ENCODE measurements at places on chromosomes 11 and 22. TPM values are rescaled to one million over a fixed set of nuclear protein-coding genes. Genes with fewer than 3 reads are reported as not detected.

DNA sequence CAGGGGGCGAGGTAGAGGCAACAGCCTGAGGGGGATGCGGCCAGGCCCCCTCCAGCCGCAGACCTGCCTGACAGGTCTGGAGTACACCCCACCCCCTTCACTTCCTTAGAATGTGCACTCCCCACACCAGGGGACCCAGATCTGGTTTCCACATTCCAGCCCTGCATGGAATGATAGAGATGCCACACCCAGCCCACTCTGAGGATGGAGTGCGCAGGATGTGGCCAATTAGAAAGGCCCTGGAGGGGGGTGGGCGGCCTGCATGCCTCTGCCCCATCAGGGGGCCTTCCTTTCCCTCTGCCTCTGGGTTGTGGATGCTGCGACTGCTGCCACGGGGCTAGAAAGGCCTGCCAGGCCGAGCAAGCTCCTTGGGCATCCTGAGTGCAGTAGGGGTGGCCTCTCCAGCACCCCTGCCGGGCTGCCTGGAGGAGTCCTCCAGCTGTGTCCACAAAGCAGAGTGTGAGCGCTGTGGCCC lies 28.2 kb upstream of the MGAT3 start:
- DNase-seq, result no peak

- DNase-seq, result no peak
These were observed 20.6 kb downstream of the ADM start for GRCh38 chr11:10325277-10326011.

GRCh38 chr11:59767225-59767611 lies 12.0 kb downstream of the STX3 start:
- peak; percentile 52 for DNase-seq

DNA sequence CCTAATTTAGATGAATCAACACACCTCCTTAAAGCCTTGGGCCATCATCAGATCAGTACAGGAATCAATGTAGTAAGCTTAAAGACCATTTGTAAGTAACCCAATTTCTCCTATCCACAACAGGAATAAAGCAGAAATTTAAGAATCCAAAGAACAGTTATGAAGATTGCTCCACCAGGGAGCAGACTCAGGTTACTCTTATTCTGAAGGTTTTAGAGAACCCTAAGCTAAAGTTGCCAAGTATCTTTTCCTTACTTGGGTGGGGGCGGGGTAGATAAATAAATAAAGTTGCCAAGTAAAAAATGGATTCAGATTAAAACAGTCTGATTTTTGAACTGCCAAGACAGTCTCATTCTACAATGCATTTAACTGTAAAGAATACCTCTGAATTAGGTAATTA lies 18.1 kb downstream of the CKAP5 start:
- DNase-seq, result no peak

GRCh38 chr11:117634756-117635603 lies 162.0 kb downstream of the DSCAML1 start:
- DNase-seq, result no peak

DUSP8 gene
- total RNA-seq, result 47.3 TPM

- DNase-seq, result no peak
These were observed 3.2 kb upstream of the GNAZ start for GRCh38 chr22:23067023-23067650.

SLC5A4 gene
- total RNA-seq, result not detected

GRCh38 chr11:61287338-61287977 lies 7.7 kb downstream of the VWCE start:
- DNase-seq, result no peak

SCGB2A2 gene
- not detected for total RNA-seq

GRCh38 chr11:110065189-110065588 lies 28.0 kb upstream of the ZC3H12C start:
- DNase-seq, result no peak

DNA sequence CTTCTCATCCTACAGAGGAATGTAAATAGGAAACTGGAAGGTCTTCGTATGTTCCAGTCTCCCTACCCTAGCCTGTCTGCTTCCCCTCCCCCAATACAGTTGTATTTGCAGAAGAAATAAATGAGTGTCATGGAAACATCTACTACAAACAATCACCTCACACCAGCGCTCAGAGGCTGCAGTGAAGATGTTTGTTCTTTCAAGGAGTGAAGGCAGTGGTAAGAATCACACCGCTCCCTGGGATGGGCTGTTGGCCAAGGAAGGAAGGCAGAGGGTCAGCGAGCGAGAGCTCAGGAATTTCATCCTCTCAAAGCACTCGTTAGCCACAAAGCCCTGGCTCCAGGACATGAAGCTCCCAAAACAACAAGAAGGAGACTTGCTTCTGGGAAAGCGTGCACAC lies 1.1 kb upstream of the IGSF9B start:
- DNase-seq, result peak; percentile 41

- no peak for DNase-seq
These were observed 73.5 kb downstream of the GAB2 start for GRCh38 chr11:78344094-78344493.

- no peak for DNase-seq
These were observed 35.5 kb downstream of the RPL27A start for GRCh38 chr11:8717876-8718753.

DNA sequence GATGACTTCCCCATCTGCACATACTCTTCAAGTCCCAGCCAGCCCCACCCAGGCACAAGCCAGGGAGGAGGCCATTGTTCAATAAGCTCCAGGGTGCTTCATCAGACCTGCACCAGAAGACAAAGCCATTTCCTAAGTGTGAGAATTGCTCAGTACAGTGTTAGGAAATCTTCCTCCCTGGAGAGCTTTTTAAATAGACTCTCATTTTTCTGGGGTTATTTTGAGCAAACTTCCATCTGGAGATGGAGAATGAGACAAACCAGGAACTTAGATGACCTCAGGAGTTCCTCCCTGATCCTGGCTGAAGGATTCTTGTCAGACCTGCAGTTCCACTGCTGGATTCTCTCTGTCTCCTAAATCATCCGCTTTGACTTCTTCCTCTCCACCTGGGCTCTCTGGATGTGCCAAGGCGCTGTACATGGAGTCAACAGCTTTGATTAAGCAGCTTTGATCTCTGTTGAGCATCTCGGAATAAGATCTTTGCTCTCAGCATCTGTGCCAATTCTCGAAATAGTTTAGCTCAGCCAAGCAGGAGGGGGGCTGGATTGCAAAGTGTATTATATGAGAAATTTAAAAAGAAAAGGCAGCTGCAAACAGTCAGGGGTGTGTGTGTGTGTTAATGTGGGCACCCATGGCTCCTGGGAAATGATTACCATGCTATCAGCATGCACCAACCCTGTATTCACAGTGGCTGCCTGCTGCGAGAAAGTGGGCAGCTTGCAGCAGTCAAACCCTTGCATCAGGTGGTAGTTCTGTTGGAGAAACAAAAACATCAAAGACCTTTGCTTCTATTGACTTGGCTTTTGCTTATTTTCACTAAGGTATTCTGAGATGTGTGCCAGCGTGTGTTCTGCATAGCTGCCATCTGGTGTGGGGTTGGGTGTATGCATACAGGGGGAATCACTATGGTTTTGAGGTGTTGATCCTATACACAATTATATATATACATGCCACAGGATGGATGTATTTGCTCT lies 70.2 kb upstream of the NAV2 start:
- DNase-seq, result no peak

DNA sequence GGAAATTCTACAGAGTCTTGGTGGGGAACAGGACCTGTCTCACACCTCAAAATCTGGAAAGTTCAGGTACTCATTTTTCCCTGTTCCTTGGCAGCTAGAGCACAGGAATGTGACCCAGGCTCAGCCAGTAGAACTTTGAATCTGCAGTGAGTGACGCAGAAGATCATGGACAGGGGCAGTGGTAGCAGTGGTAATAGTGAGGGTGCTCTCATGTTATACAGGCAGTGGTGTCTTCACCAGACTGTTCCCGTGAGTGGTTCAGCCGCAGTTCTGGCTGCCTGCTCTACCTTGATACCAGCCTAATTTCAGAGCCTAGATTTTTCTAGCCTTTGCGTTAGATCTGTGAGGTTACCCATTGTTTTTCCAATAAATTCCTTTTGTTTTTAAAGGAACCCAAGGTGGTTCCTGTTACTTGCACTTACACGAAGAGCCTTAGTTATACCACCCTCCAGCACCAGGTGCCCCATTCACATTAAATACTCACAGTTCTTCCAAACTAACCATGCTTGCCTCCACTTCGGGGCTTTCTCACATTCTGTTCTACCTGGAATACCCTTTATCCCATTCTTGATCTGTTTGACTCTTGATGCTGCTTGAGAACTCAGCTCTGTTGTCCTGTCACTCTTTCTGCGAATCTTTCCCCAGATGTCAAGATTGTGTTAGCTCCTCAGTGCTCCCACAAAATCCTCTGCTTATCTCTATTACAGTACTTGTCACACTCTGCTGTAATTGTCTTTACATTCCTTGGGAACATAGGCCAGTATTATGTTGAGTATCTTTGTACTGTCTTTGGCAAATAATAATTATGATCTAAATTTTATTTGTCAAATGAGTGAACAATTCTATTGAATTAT lies 47.8 kb downstream of the SWAP70 start:
- DNase-seq, result no peak

ABTB2 gene
- 0.65 TPM for total RNA-seq

UBQLN3 gene
- total RNA-seq, result 0.15 TPM

- DNase-seq, result no peak
These were observed 44.6 kb downstream of the KCNQ1OT1 start for GRCh38 chr11:2655016-2655719.

DNA sequence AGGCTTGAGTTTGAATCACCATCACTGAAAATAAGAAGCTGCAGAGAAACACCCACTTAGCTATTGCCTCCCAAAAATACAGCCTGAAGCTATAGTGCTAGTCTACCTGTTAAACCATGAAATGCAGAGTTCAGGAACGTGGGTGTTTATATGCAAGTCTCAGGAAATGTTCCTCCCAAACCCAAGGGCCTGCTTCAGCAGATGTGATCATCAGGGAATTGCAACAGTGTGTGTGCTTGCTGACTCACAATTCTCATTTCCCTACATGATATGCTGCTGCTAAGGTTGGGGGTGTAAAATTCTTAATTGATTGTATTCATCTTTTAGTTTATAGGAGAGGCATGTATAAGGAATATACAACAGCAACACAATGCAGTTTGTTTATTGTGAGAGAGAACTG lies 49.6 kb downstream of the NUP98 start:
- DNase-seq, result no peak

SLC7A4 gene
- not detected for total RNA-seq

DNA sequence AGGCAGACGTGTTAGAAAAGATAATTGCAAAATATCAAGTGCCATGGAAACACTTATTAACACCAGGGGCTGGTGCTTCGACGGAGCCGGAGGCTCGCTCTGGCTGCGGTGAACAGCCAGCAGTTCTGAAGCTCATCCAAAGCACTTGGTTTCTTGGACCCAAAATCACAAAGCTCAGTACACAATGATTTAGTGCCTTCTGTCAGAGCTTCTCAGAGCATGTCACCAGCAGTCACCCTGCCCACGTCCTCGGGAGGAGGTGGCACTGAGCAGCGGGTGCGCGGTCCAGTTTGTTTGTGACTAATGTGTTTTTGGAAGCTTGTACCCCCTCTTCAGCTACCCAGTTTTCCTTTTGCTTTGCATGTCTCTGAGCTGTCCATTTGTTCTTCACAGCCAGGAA lies 58.7 kb upstream of the KIRREL3 start:
- no peak for DNase-seq

DNA sequence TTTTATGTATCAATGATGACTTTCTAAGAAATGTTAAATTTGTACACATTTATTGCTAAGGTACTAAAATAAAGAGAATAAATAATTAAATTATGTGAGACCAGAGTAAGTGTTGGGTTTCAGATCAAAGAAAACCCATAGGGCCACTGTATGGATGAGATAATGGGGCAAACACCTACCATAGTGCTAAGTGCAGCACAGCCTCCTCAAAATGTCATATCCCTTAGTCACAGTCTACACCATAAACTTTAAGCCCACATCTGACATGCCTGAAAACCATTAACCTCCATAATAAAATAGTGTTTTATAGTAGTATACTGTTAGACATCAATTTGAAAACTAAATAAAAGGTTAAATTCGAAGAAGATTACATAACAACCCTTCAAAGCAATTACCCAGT lies 37.5 kb downstream of the SESN3 start:
- DNase-seq, result no peak

DNA sequence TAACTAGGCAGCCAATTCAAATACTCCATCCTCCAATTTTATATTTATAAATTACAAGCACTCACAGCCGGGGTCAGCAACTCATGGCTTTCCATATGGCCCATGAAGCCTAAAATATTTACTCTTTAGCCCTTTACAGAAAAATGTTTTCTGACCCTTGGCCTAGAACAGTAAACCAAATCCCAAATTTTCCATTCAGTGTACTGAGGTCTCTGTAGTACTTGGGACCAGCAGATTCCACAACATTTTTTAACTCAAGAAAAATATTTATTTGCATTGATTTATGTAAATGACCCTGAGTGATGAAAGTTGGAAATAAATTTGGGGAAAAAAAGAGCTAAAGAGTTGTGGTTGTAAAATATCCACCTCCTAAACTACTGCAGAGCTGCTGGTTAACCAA lies 82.6 kb downstream of the SLC1A2 start:
- no peak for DNase-seq

- no peak for DNase-seq
These were observed 83.0 kb downstream of the INSC start for GRCh38 chr11:15197696-15198095.

CRYBB3 gene
- total RNA-seq, result not detected

GRCh38 chr22:20624161-20624616 lies 116.8 kb downstream of the MED15 start:
- no peak for DNase-seq

DNA sequence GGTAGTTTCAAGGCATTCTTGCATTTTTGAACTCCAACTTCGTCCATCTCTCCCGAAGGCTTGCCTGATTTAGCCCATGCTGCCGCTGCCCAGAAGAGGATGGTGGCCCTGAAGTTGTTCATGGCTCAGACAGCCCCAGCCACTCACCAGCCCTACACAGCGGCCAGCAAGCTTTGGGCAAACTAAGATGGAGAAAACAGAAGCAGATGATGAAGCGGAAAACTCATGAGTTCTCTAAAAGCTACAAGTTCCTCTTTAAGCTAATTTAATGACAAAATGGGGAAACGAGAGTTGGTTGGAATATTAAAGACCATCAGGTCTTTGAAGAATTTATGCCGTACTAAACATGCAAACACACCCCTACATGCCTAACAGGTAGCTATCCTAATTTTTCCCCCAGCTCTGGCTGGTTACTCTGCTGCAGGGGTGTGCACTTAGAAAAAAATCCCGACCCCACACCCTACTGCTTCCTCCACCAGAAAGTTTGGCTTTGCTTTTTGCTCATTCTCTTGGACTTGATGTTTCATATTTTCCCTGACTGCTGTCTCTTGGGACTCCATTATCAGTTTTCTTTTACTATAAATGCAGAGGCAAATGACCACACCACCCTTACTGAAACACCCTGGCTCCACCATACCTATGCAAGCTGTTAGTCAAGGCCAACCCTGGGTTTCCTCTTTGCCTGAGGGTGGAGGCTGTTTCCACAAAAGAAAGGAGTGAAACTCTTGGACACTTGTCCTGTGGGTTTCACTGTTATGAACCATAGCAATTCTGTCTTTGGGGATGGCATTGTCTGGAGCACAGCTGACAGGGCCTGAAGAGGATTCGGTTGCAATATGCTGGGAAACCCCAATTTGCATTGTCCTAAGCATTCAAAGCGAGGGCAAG lies at the start of gene MPEG1:
Gene MPEG1 (minus strand): TSS at position 184 of the 888 bp plus-strand sequence. CDS start 62 bp downstream, at position 122.
- no peak for DNase-seq

Data from natural killer cell (primary cell).